NCI-H1092 treated with DMSO at 0.1 percent for 48 hours (cell line): ENCODE measurements at places on chromosomes 5 and 9.
A peak's percentile ranks its signal among the peaks of the same experiment; 100 is the strongest.

DNA sequence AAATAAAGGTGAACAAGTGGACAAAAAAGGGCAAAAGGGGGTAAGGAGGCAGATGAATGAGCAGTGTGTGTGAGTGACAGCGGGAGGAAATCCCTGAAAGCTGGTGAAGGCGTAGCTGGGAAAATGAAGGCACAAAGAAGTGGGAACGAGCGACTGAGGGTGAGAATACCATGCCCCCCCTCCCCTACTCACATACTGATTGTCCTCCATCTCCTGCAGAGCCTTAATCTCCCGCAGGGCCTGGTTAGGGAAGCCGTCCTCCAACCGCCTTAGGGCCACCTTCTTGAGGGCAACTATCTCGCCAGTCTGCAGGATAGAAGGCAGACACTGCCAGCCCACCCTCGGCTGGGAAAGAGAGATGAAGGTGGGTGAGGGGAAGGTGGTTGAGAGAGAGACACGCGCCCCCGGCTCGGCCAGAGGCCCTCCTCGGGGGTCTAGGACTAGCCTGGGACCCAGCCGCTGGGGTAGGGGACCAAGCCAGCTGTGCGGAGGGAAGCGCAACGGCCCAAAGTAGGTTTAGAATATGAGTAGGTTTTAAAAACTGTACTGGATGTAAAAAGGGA is 522 bp downstream of the CDK20 start:
- DNase-seq = peak; percentile 36

DNA sequence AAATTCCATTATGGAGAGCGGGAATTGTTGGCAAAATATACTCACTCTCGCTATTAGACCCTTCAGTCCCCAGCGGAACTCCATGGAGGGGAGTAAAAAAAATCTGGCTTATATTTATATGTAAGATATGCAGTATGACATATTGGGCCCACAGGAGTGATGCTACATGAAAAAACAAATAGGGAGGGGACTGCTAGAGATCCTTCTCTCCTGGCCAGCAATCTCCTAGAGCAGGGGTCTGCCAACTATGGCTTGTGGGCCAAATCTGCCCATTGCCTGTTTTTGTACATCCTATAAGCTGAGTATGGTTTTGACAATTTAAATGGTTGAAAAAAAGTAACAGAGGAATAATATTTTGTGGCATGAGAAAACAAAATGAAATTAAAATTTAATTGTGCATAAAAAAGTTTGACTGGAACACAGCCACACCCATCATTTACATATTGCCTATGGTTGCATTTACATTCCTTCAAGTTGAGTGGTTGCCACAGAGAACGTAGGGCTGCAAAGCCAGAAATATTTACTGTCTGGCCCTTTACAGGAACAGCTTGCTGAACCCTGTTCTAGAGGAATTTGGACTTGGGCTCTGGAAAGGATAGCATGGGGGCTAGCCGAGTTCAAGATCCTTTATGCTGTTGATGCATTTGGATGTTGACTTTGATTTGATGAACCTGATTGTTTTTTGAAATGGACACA is 197.3 kb upstream of the CLINT1 start:
- DNase-seq = peak; percentile 32

DNA sequence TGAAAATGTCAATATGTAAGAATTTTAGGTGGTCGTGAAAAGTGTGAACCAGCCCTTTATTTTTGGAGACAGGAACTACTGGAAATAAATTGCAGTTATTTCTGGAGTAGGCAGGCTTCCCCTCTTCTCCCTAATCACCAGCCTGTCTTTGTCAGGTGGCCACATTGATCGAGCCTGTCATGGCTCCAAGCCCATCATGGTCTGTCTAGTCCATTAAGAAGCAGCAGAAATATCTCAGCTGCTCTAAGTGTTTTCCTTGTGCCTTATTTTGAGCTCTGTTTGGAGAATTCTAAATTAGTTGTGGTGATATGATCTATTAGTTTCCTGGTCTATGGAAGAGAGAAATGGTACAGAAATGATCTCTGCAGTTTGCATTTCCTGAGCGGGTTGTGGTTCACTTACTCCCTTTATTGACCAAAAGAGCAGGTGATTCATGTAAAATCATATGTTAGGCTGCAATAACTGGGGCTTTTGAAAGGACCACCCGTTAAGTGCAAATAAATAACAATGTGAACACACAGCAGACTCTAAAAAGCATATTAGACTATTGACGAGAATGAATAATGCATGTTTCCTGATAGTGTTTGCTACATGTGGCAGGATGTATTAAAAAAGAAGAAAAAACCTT is 42.3 kb downstream of the BASP1 start:
- DNase-seq = peak; percentile 97

DNA sequence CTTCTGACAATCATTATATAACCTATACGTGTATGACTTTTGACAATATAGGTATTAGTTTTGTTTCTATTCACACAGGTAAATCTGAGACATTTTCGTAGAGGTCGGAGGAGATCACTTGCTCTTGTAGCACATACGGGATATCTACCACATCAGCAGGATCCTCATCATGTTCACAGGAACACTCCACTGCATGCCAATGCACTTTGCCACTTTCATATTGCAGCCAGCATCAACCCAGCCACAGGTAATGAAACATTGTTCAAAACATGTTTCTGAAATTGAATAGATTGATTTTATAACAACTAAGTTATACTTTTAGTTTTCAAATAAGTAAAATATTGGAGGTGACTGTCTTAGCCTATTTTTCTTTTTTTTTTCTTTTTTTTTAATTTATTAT is 50.0 kb downstream of the DMXL1 start:
- no peak for DNase-seq

GRCh38 chr5:139670369-139671095 is 22.4 kb downstream of the CXXC5 start:
- peak; percentile 23 for DNase-seq

DNA sequence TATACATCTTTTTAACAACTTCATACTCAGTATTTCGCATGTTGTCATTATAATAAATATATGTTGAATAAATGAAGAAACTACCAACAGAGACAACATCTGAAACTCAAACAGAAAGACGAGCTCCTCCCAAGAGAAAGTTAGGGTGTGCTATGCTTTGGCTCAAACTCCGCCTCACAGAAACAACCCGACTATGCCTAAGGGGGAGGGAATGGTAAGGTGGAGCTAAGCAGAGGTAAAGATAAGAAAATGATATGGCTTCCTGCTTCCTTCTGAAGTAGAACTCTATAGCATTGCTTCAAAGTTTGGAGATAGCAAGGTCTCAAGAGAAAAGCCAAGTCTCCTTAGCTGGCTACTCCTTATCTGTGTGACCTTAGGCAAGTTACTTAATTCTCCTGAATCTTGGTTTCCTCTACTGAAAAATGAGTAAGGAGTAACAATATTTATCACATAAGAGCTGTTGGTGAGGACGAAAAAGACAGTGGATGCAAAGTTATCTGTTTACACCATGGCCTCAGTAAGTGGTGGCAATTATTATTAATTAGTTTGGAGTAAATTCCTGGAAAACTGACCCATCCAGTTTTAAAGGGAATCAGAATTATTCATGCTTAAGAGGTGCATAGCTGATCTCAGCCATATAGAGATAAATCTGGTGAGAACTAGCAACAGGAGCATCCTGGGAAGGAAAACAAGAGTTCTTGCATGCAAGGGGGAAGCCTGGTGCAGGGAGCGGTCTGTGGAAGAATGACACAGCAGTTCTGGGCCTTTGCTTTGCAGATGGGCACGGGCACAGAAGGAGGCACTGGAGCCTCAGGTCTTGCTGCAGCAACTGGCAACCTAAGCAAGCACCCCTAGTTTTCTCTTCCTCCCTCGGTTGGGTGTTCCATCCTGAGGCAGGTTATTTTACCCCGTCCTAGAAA is 73.3 kb downstream of the GLIS3 start:
- DNase-seq = no peak

- DNase-seq = no peak
Observed at GRCh38 chr5:167361795-167362194, 929.6 kb upstream of the WWC1 start.

DNA sequence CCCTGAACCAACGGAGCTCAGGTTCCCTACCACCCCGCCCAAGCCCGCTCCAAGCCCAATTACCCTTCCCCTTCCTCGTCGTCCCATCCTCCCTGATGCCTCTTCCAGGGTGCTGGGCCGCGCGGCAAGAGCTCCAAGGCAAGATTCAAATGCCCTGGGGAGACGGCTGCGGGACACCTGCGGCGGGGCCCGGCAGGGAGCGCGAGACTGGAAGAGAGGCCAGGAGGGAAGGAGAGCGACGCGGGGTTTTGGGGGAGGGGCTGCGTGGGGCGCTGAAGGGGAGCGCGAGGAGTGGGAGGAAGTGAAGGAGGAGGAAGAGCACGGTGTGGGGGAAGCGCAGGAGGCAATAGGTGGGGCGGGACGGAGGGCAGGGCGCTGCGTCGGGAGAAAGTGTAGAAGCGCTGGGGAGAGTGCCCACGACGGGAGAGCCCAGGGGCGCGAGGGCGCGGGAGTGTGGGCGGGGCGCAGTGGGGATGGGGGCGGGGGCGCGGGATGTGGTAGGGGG is 975 bp upstream of the NXNL2 start:
- no peak for DNase-seq

GRCh38 chr5:179762079-179762780 is 29.6 kb downstream of the MAML1 start:
- DNase-seq = peak; percentile 26

GRCh38 chr9:134214766-134215419 is 50.5 kb upstream of the RNU6ATAC start:
- no peak for DNase-seq
